ENCODE measurements at places on chromosomes 2 and 18.

GRCh38 chr2:42140496-42140895 lies 28.7 kb upstream of the EML4 start:
- DNase-seq = no peak

- no peak for DNase-seq
Observed at GRCh38 chr2:45806563-45807358, 155.3 kb downstream of the PRKCE start.

DNA sequence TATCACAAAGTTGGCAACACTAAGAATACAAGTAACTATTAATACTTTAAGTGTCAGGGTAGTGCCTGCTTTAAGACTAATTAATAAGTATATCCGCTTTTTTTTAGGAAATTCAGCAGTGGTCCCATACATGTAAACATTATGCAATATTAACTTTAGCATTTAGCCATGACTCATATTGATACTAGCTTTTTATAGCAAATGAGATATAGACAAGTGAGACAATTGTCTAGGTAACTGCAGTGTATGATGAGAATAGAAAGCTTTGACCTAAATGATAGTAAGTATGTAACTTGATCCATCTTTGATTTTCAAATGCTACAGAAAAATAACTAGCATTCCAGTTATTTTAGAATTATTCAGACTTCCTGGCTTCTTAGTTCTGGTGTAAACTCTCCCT lies 27.4 kb upstream of the VRK2 start:
- no peak for DNase-seq

GRCh38 chr2:12702168-12703121 lies 14.3 kb upstream of the TRIB2 start:
- DNase-seq = no peak

- no peak for DNase-seq
Observed at GRCh38 chr2:44016282-44016681, 20.5 kb upstream of the LRPPRC start.

DNA sequence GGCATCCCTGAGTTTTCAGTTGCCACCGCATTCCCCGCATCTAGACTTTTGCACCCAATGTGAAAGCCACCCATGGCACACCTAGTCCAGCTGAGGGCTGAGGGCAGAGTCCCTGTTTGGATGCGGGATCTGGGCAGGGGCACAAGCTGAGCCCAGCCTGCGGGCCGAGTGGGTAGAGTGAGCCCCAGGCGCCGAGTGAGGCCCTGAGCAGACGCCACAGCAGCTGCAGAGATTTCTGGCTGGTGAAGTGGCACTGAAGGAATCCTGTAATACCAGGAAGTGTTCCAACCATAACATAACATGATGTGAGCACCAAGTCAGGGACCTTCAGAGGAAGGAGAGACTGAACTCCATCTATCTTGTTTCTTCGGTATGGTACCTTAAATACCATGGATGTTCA lies 27.7 kb upstream of the FRZB start:
- DNase-seq = no peak

GRCh38 chr18:59265246-59265973 lies 7.8 kb downstream of the RAX start:
- no peak for DNase-seq

DNA sequence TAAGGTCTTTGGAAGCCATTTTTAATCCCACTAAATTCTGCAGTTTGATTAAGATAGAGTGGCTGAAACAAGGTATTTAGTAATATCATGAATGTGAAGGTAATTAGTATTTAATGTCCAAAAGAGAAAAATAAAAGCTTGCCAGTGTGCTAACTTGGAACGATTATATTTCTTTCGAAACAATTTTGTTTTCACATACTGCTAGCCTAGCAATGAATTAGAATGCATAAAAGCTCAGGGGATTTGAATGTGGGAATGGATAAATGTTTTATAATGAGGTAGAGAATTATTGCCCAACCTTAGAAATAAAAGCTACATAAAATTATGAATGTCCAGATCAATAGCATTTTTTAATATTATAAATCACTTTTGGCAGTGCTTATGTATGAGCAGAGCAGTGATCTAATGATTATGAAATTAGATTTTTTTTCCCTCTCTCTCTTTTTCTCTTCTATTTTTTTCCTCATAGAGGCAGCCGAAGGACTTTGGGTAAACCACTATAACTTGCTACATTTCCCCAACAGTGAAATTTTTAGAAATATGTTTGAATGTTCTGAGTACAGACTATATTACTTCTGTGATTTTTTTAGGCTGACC lies 75.5 kb downstream of the PLCL1 start:
- no peak for DNase-seq

DNA sequence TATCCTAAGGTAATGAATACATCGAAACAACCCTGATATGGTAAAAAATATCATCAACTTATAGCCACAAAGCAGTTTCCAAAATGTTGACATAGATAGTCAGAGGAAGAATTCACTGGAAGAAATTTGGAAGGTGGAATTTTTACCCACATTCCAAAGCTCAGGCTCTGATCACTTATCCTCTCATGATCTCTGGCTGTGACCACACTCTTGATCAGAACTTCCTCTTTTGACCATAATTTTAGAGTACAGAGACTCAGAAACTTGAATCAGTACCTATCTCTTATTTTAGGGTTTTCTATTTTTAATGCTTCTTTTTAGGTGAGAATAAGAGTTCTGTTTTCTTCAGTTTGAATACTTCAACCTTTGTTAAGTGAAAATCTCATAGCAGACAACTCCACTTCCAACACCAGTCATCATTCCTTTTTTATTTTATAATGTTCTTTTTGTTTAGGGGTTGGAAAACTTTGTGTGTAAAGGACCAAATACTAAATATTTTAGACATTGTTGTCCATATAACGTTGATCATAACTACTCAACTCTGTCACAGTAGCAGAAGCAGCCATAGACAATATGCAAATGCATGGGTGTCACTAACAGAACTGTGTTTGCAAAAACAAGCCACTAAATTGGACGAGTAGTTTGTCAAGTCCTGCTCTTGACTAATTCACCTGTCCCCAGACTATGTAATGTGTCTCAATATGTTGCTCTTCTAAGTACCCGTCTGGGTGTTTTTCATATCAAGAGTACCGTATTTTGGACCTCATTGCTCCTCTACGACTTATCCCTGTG lies 891.6 kb upstream of the CRIM1 start:
- no peak for DNase-seq

- no peak for DNase-seq
Observed at GRCh38 chr18:34806527-34806926, 96.4 kb downstream of the DTNA start.

- no peak for DNase-seq
Observed at GRCh38 chr2:73291461-73292315, 1.7 kb downstream of the EGR4 start.

DNA sequence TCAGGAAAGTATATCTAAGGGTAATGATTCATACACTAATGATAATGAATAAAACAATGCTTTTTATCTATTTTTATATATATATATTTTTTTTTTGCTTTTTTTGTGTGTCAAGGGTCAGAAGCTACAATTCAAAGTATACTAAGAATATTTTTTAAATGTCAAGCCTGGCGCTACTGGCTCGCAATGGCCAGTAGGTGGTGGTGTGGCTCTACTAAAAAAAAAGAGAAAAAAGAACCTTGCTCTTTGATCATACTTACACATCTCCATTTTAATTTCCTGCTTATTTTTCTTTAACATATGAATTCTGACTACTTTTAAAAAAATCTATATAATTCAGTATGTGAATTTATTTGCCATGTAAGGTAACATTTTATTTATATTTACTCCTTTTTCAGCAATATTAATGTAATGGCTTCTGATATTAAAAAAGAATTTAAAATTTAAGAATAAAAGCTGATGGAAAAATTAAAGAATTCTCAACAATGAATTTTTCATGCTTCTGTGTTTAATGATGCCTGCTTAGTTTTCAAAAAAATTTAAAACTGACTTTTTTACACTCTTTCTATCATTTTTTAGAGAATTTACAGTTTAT lies 232.9 kb downstream of the GULP1 start:
- no peak for DNase-seq

GRCh38 chr2:62320657-62321357 lies 124.9 kb downstream of the B3GNT2 start:
- no peak for DNase-seq

DNA sequence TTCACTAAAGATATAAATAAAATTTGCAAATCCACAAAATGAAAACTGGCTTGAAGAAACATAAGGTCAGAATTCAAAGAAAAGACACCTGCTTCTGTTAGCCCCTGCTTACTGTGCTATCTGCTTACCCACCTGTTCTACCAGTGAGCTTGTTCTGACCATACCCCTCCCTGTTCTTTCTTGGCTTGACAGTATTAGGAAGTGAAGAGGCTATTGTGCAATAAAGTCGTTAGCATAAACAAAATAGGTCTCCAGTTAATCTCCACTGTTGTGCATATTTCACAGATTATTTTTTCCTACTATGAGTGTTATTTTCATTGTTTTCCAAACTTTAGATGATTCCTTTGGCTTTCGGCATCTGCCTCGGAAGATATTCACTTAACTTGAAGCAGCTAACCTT lies 322.1 kb downstream of the CCDC85A start:
- no peak for DNase-seq

GRCh38 chr2:164568317-164568716 lies 53.0 kb downstream of the GRB14 start:
- DNase-seq = no peak

DNA sequence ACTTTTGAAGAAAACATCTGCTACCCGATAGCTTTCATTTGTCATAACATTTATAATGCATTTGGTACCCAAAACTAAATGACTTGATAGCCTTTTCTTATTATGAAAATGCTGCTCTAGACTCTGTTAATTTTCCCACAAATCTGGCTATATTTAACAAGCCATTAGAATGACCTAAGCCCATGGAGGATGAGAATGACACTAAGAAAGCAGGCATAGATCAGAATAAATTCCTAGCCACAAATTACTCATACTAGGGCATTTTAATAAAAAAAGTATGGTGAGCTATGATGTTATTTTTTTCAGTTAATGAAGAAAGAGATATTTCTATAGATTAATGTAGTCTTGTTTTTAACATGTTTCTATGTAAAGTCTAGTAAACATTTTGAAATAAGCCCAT lies 1728.3 kb downstream of the SUCLG1 start:
- no peak for DNase-seq

DNA sequence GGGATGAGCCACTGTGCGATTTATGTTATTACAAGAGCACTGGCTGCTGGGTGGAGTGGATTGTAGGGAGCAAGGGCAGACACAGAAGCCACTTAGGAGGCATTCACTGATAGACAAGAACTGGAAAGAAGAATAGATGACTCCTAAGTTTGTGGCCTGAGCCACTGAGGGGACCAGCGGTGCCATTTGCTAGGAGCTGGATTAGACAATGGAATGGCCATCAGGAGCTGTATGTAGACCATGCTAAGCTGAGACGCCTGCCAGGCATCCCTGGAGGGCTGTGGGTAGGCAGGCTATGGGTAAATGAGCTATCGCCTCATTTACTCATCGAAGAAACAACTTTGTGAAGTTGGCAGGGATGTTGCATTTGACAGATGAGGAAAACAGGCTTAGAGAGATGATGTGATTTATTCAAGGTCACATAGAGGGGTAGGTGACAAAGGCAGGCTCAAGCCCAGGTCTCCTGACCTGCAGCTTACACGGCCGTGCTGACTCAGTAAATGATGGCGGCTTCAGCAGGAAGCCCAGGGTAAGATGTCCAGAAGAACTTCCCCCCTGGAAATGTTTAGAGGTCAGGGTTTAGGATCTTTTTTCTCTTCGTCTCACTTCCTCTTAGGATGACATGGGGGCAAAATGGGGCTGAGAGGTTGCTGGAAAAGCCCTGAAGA lies 2.8 kb downstream of the MFSD2B start:
- no peak for DNase-seq

DNA sequence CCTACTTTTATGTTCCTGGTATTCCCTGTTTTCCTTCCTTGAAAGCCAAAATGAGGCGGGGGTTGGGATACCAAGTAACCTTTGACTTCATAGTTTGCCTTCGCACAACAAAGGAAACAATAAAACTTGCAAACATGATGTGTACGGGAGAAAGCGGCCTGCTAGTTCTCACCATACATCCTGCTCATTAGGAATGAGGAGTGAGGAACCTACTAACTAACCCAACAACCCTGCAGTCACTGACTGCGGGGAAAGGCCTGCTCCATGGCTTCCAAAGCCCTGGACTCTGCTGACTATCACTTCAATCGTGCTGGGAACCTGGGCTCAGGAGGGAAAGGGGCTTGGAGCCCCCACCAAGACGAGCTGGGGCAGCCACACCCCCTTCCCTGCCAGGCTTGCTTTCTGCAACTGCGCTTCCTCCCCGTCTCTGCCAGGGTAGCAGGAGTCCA lies 24.2 kb downstream of the RPL31 start:
- DNase-seq = no peak

DNA sequence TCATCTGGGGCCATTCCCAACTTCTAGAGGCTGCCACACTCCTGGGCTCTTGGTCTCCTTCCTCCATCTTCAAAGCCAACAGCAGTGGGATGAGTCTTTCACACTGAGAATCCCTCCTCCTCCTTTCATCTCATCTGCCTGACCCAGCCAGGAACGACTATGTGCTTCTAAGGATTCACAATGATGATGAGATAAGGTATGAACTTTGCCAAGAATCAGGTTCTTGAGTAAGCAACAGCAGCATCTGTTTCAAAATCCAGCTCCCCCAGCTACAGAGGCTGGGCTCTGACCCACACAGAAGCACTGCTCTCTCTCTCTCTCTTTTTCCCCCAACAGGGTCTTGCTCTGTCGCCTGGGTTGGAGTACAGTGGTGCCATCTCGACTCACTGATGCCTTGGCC lies 46.4 kb downstream of the TIMM21 start:
- no peak for DNase-seq

- no peak for DNase-seq
Observed at GRCh38 chr18:44579028-44579702, 101.5 kb upstream of the SETBP1 start.

DNA sequence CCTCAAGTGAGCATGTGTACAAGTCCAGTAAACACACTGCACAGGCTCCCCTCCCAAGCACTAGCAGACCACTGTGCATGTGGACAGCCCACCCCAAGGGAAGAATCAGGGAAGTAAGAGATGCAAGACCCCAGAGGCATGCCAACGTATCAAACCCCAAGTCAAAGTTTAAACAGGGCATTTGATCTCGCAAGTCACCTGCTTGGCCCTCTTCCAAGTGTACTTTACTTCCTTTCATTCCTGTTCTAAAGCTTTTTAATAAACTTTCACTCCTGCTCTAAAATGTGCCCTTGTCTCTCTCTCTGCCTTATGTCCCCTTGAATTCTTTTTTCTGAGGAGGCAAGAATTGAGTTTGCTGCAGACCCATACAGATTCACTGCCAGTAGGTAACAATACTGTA lies 201.2 kb upstream of the PARD3B start:
- no peak for DNase-seq

- DNase-seq = no peak
Observed at GRCh38 chr2:118089139-118089800, 999 bp downstream of the INSIG2 start.

GRCh38 chr2:98828793-98829371 lies 98.0 kb upstream of the MGAT4A start:
- DNase-seq = no peak

- DNase-seq = no peak
Observed at GRCh38 chr18:74250131-74250530, 41.6 kb downstream of the CYB5A start.

- no peak for DNase-seq
Observed at GRCh38 chr2:62099523-62100175, 96.3 kb upstream of the B3GNT2 start.

Data from activated CD4-positive, alpha-beta T cell treated with anti-CD3 and anti-CD28 coated beads for 1 hour (primary cell).